ENCODE measurements at places on chromosomes 1 and 21. TPM values are rescaled to one million over a fixed set of nuclear protein-coding genes. Genes with fewer than 3 reads are reported as not detected.

DNA sequence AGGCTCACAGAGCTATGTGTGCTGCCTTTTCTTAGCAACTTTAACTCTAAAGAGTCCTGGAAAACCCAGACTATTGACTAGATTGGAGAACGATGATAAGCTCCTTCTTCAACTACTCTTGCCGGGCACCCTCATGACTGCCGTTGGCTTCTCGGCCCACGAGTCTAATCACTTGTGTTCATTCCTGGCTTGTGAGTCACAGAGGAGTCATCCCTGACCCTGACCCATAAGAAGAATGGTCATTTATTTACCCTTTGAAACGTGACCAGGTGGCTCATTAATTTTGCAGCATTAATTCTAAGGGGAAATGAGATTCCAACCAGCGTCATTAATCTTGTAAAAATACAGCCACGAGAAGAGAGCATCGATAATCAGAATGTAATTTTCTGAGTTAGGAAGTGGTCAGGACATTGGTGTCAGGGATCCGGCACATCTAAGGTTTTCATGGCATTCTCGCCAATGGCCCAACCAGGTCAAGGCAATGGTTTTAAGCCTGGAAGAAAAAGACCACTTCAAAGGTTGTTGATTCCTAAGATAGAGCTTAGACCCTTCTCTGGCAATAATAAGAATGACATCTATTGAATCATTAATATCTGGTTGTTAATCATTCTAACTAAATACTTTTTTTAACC lies 183.6 kb upstream of the RUNX1 start:
- DNase-seq: no peak

DNA sequence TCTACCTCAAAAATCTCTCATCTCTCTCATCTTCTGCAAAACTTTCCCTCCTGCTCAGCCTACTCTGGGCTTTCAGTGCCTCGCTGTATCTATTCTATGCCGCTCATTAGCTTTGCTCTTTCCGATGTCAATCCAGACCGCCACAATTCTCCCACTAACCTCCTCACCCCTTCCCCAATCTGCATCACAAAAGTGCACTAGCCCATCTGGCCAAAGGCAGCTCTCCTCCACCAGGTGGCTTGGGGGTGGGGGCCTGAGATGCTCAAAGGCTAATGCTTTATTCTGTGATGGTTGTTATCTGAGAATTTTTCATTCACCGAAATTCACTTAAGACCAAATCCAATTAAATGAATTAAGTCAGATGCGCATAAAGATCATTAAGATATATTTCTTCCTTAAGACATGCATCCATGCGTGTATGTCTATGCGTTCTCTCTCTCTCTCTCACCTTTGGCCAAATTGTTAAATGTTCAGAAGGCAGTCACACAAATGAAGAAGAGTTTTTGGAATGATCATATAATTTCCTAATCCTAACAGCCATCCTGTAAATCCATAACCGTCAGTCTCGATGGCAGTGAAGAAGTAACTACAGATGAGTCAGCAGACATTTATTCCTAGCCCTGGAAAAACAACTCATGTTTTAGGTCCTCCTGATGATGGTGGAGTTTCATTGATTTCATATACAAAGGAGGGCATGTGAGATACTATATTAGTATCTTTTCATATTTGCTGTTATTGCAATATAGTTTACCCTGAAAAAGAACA lies 111.3 kb downstream of the C1orf21 start:
- DNase-seq: no peak

DNA sequence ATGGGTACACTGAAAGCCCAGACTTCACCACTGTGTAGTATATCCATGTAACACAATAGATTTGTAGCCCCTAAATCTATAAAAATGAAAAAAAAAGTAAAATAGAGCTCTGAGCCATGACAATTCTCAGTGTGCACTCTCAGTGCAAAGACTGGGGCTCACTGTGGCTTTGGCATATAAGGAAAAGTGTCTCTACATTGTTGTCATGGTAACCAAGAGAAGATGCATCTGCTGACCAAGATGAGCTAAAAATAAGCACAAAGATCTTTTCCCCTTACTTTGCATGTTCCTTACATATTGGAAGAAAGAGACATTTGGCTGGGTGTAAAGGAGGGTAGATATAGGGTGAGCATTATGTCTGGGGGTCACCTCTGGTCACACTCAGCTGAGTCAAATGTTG lies 12.0 kb downstream of the PGLYRP4 start:
- DNase-seq: no peak

GRCh38 chr1:238582816-238583215 lies 692.1 kb upstream of the ZP4 start:
- no peak for DNase-seq

DNA sequence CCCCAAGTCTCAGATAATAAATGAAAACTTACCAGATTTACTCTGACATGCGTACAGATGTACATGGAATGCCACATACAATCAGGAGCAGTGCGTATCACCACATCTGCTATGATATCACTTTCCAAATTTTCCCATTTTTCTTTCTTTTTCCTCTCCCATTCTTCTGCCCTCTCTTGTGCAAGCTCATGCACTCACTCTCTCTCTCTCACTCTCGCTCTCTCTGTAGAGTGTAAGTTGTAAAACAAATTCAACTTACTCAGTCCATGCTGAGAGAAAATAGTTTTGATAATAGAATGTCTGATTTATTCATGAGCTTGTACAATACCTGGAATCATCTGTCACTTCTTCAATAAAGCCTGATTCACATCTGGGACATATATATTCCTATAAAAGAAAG lies 35.3 kb downstream of the RNF115 start:
- DNase-seq: no peak

GRCh38 chr1:25550683-25551310 lies 7.4 kb downstream of the LDLRAP1 start:
- DNase-seq: no peak

GRCh38 chr1:56872597-56872996 lies 18.0 kb downstream of the C8A start:
- no peak for DNase-seq

GRCh38 chr1:226287587-226287986 lies 21.4 kb downstream of the LIN9 start:
- no peak for DNase-seq

Gene SELENBP1
- total RNA-seq: 99.1 TPM

Gene TAS1R1
- total RNA-seq: not detected

Gene RIPPLY3
- total RNA-seq: not detected

Data from left ventricle myocardium superior (tissue), 1 donor.